ENCODE measurements at places on chromosomes 5 and 9.

DNA sequence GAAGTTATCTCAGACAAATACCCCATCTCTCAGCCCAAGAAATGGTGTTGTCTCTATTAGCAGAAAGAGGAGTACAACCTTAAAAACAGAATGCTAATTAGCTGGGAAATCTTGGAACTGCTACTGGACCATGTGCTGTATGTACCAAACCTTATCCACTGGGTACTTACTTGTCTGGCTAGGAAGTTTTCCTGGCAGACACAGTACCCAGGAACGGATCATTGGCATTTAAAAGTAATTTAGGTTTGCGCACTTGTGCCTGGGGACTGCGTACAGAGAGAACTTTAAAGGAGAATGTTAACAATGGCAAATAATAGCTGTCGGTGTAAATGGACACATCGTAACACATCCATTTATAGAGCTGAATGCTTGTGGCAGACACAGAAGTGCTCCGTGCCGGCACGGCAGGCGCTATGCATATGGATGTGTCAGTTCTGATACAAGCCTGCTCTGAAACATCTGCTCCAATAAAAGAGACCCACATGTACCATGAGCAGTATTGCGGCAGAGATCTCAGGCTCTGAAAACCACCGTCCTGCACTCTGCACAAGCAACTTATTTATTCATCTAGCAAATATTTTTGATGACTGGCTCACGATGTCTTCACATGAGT is 290.6 kb upstream of the PANK3 start:
- no peaks in the 10 kb centered on the region for H3K36me3 ChIP-seq
- H3K4me1 ChIP-seq, result no peaks in the 10 kb centered on the region
- H3K27ac ChIP-seq, result no peak overlapping the region
- no peak for DNase-seq
- H3K27me3 ChIP-seq, result no peaks in the 10 kb centered on the region

DNA sequence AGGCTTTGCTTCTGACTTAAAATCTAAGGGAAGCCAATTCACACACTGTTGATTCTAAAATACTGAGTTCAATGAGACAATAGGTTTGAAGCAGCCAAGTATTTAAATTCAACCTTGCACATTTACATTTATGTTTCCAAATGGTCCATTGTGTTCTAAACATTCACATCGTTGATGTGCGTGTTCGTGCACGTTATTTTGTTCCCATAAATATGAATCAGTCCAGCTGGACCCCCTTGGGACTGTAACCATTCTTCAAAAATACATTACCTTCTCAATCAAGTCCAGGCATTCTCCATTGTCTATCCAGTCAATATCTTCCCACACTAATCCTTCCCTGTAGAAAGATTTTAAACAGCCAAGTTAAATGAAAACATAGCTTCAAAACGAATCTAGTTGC is 146.4 kb upstream of the RETREG1 start:
- no peak for DNase-seq
- H3K36me3 ChIP-seq, result no peaks in the 10 kb centered on the region
- no peak overlapping the region for H3K4me3 ChIP-seq
- H3K4me1 ChIP-seq, result no peaks in the 10 kb centered on the region
- H3K27me3 ChIP-seq, result no peaks in the 10 kb centered on the region

DNA sequence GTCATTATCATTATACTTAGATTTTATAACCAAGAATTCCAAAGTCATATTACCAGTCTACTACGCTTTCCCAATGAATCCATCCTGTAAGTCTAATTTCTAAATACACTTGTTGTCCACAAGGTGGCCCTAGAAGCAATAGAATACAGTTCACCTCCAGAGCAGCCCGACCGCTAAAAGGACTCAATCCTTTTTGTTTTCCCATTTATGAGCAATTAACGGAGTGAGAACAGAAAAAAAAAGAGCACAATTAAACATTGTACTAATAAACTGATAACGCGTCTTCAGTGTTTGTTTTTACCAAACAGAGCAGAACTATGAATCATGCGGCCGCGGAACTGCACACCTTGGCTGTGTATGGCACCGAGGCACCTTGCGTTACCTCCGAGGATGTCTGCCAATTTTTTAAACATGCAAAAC is 160.7 kb upstream of the DAPK1 start:
- peak overlapping the region; percentile 8 for H3K4me3 ChIP-seq
- no peaks in the 10 kb centered on the region for H3K27me3 ChIP-seq
- no peak overlapping the region for H3K27ac ChIP-seq

DNA sequence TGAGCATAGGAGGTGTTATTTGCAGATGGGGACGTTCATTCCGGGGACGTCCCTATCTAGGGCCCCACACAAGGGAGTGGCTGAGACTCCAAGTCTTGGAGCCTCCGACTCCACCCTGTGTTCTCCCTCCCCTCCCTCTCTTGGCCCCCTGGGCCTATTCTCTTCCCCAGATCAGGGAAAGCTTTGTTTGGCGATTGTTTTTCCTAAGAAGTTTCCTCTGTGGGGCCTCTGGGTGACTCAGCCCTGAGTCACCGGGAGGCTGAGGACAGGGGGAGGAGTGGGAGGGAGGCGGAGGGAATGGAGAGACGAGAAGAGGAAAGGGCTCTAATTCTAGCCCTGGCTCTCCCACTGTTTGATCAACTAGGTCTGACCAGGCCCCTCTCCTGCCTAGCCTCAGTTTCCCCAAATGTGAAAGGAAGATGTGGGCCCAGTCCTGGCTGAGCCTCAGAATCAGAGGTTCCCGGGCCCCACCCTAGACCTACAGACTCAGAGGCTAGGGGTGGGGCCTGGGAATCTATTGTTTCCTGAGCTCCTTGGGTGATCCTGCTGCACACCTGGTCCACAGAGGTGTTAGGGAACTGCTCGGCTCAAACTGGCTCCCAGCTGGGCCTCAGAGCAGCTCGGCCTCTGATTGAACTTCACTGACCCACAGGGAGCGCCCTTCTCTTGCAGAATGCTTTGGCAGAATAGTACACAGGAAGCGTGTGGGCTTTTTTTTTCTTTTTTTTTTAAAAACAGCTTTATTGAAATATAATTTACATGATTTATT is 19.2 kb downstream of the GSN start:
- H3K36me3 ChIP-seq, result no peaks in the 10 kb centered on the region
- no peak overlapping the region for H3K27ac ChIP-seq

DNA sequence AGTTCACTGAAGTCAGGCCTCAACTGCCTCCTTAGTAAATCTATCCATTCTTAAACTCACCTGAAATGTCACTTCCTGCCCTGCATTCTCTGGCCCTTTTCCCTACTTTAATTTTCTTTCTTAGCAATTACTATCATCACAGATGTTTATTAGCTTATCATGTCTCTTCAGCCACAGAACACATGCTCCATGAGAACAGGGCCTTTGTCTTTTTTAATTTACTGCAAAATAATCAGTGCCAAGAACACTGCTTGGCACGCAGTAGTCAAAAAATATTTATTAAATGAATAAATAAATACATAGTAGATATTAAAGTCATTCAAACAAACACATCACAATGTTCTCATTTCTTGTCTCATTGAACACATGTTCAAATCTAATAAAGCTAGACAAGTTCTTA is 46.2 kb downstream of the SKIC3 start:
- H3K27ac ChIP-seq, result no peak overlapping the region
- DNase-seq, result no peak
- H3K4me1 ChIP-seq, result no peaks in the 10 kb centered on the region
- H3K4me3 ChIP-seq, result no peak overlapping the region
- no peaks in the 10 kb centered on the region for H3K36me3 ChIP-seq
- H3K27me3 ChIP-seq, result no peaks in the 10 kb centered on the region

- H3K27me3 ChIP-seq, result no peaks in the 10 kb centered on the region
- no peak overlapping the region for H3K27ac ChIP-seq
- H3K4me3 ChIP-seq, result no peak overlapping the region
- H3K36me3 ChIP-seq, result no peaks in the 10 kb centered on the region
- DNase-seq, result no peak
Observed at GRCh38 chr9:90169490-90169889, 473.1 kb downstream of the DIRAS2 start.
